Fibroblast of lung (primary cell): ENCODE measurements at places on chromosomes 11 and 22. TPM values are rescaled to one million over a fixed set of nuclear protein-coding genes. Genes with fewer than 3 reads are reported as not detected.
A peak's percentile ranks its signal among the peaks of the same experiment; 100 is the strongest.

GRCh38 chr22:41775976-41776375 lies 24.5 kb upstream of the CCDC134 start:
- DNase-seq: no peak

DNA sequence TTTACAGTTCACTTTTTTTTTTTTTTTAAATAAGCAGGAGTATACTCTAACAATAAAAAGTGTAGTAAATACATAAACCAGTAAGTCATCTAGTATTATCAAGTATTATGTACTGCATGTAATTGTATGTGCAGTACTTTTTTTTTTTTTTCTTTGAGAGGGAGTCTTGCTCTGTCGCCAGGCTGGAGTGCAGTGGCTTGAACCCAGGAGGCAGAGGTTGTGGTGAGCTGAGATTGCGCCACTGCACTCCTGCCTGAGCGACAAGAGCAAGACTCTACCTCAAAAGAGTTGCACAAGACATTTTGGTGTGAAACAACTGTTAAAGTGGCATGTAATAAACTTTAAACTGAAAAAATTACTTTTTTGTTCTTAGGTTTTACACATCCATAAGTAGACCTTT lies 16.7 kb downstream of the BCL2L13 start:
- no peak for DNase-seq

GRCh38 chr11:62875698-62876478 lies 4.8 kb upstream of the SLC3A2 start:
- DNase-seq: no peak

DNA sequence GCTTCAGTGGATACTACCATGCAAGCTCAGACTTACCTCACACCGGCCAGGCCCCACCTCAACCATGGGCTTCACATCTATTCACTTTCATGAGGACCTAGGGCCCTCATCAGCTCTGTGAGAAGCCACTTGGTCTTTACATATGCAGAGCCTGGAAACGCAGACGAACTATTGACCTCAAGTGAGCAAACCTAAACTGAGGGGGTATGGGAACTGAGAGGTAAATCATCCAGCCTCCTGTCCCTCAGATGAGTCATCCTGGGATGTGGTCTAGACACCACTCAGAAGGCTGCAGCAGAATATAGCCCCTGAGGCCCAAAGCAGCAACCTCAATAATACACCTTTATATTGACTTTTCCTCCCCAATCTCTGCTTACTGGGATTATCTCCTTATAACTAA lies 578.0 kb downstream of the INSC start:
- DNase-seq: peak; percentile 79

DNA sequence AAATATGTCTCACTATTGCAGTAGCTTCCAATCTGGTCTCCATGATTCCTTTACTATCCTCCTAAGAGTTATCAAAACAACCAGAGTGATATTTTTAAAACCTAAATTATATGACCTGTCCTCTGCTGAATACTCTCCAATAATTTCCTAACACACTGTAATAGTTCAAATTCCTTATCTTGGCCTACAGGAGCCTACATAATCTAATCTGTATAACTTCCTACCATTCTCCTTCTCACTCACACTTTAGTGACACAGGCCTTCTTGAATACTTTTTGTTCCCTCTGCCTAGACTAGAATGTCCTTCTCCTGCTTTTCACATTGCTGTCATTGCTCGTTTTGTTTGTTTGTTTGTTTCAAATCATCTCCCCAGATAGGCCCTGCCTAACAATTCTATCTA lies 9.4 kb downstream of the FHIP1B start:
- DNase-seq: no peak

The SCT gene
- polyA plus RNA-seq: not detected in 2 replicates

The CNIH2 gene
- polyA plus RNA-seq: 0.57 and 1.4 TPM in 2 replicates

The MS4A6E gene
- not detected in 2 replicates for polyA plus RNA-seq

GRCh38 chr22:17057959-17058814 lies 26.6 kb upstream of the IL17RA start:
- DNase-seq: peak; percentile 60

- DNase-seq: no peak
These were observed 11.2 kb upstream of the SEC14L4 start for GRCh38 chr22:30516731-30517130.

- no peak for DNase-seq
These were observed 3.1 kb downstream of the TMEM25 start for GRCh38 chr11:118533769-118534729.
